Stimulated activated naive CD4-positive, alpha-beta T cell treated with Interleukin-2 at 50 U/mL for 16 hours (primary cell): ENCODE measurements at places on chromosomes 6 and 20.

DNA sequence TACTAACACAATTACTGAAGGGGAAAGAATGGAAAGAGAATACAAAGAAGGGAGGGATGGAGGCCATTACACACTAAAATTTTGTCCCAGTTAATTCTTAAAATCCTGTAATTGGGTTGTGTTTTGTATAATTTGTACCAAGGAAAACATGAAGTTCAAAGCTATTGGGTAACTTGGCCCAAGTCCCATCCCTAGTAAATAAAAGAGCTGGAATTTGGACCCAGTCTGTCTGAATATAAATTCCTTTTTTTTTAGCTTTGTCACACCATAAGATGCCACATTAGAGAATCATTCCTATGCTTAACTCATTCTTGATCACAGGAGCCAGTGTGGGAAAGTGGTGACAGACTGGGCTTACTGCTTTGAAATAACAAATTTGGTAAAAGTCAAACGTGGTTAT is 66.8 kb upstream of the CBLN4 start:
- no peak for DNase-seq

DNA sequence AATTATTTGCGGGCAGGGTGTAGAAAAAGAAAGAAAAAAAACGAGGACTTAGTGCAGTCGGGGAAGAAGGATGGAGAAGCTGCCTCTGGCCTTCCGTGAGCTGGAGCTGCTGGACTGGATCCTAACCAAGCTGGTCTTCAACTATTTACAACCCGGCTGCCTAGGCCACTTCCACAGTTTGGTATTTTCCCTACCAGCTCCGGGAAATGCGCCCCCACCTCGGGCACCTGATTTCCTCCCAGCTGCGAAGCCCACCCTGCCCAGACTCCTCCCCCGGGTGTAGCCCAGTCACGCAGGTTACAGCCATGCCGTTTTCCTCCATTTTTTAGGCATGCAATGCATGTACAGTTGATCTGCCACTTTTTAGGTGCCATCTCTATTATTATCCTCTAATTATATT is 21.2 kb downstream of the THEMIS start:
- DNase-seq = no peak

DNA sequence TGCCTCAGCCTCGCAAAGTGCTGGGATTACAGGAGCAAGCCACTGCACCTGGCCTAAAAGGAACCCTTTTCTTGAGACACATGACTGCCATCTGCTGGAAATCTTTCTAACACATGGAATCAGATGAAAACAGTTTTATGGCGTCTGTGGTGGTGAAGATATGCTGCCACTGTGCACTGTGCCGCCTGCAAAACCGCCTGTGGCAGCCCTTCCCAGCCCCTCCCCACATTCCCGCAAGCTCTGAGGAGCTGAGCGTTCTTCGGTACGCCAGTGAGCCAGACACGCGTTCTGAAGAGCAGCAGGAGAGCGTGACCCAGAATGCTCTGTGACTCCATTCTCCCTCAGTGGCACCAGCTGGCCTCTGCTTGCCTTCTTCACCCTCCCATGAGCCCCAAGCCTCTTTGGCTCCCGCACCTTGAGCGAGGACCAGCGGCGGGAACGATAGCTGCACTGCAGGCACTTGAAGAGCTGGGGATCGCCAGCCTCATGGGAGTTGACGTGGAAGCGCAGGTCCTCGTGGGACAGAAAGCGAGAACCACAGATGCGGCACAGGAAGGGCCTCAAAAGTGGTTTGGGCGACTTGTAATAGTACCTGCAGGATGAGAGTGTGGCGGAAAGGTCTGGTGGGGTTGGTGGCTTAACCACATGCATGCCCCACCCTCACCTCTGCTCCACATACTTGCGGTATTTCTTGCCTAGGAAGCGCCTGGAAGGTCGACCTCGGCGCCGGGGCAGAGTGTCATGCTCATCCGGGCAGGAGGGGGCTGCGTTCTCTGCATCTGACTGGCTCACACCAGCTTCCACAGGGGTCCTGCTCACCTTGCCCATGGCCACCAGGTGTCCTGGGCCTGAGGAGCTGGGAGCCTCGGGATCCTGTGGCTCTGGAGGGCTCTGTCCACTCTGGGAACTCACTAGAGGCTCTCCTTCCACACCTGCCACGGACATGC is 8.7 kb downstream of the ZNF335 start:
- DNase-seq = no peak

DNA sequence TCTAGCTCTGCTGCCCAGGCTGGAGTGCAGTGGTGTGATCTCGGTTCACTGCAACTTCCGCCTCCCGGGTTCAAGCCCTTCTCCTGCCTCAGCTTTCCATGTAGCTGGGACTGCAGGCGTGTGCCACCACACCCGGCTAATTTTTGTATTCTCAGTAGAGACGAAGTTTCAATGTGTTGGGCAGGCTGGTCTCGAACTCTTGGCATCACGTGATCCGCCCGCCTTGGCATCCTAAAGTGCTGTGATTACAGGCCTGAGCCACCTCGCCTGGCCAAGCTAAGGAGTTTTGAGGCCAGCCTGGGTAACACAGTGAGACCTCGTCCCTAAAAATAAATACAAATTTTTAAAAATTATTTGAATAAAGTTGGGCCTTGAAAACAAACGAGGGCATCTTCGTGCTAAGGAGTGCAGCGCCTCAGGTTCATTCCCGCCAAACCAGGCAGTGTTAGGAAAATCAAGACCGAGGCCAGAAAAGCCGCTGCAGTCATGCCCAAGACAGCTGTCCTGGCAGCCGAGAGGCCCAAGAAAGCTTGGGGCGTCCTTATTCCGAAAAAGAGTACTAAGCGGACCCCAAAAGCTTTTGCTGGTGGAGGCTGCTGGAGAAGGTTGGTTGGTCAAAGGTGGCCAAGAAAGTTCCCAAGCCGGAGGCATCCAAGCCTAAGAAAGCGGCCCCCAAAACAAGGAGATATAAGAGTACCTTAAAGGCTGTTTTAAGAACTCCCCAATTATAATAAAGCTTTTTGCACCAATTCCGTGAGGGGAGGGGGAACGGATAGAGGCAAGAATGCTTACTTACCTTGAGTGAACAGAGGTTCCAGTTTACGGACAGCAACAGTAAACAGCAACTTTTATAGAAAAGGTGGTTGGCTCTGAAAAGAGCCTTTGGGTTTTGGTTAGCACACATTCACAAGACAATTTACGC is 109.0 kb downstream of the HFE start:
- DNase-seq = no peak

DNA sequence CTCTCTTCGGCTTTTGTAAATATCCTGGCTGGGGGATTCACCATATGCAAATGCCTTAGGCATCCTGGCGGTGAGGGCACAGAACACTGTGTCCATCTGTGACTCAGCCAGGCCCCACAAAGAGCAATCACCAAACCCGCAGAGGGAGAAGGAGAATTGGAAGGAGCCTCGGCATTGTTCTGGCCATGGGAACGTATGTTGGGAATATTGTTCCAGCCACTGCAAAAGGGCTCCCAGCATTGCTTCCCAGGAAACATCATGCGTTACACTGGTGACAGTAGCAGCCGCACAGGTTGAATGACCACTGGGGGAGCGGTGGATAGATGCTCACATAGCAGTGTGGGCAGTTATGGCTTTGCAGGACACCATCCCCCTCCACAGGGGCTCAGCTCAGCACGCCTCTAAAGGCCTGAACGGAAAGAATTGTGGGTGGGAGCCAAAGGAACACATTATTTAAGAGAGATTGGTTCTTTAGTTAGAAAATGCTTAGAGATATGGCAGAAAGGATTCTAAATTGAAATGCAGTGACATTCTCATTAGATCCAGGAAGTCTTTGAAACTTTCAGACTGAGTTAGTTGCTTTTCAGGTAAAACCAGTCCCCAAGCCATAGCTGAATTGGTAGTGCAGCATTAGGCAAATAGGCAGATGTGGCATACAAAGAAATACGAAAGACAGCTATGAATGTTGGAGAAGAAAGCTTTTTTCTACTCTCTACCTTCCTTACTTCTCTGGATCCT is 104.3 kb downstream of the RNF144B start:
- DNase-seq = no peak
